Erythroblast (primary cell): ENCODE measurements at places on chromosomes 4 and X.
A peak's percentile ranks its signal among the peaks of the same experiment; 100 is the strongest.

DNA sequence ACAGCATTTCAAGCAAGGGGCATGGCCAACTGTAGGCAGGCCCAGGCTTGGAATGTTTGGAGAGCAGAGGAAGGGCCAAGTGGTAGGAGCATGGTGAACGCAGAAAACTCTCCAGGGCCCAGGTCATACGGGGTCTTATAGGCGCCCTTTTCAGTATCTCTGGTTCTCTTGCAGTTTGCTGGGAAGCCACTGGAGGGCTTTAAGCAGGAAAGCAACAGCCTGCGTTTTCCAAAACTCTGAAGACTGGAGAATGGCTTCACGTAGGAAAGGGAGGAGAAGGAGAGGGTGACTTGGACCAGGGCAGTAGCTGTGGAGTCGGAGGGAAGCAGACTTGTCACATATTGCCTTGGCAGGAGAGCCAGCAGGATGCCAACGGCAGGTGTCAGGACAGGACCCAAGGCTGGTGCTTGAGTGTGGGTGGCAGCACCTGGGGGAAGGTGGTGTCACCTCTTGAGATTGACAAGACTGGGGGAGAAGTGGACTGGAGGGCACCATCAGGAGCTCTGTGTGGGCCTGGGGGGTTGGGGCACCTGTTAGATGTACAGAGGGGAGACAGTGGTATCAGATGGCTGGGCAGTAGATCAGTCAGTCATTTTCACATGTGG, 21.9 kb downstream of the TKTL1 start:
- peak; percentile 16 for DNase-seq

DNA sequence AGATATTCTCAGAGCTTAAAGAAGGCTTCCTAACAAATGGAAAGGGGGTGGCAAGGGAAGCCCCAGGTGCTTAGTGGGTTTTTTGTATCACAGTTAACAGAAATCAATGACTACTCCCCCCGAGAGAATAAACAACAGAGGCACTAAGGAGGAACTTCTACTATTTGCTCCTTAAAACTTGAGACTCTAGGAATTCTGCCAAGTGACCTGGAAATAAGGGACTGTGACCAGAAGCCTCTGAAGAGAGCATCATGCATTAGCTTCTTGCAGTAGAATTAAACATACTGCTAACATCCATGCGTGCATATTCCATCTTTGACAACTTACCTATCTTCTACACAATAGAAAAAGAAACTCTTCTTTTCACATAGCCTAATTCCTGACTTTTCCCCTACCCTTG, 86.8 kb downstream of the CAMK2D start:
- DNase-seq: no peak

GRCh38 chr4:11468901-11469300, 40.2 kb upstream of the HS3ST1 start:
- no peak for DNase-seq

DNA sequence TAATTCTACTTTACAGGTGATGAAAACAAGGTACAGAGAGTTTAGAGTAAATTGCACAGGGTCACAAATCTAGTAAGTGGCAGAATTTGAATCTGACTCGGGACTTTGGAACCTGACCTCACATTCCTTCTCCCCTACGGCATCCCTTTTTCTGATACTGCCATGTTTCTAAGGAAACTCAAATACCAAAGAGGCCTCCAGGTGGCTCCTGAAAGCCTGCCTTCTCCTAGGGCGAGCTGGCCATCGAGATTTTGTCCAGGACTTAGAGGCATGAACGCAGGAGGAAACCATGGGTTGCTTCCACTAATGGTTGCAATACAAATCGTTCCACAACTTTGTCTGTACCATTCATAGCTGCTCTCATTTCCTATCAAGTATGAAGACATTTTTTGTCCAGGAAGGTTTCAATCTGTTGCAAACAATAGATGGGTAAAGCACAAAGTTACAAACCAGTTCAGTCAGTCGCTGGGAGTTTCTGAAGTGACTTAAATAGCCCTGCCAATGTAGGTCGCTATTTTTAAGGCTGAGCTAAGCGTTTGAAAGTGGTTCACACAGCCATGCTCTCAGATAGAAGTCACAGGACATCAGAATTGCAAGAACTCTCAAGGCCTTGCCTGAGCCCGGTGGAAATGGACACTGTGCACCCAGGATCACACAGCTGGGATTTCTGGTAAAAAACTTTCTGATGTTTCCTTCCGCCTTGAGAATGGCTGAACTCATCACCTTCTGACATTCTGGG, 296.6 kb upstream of the PRPS2 start:
- DNase-seq: no peak
